ENCODE measurements at places on chromosomes 13 and 19.

DNA sequence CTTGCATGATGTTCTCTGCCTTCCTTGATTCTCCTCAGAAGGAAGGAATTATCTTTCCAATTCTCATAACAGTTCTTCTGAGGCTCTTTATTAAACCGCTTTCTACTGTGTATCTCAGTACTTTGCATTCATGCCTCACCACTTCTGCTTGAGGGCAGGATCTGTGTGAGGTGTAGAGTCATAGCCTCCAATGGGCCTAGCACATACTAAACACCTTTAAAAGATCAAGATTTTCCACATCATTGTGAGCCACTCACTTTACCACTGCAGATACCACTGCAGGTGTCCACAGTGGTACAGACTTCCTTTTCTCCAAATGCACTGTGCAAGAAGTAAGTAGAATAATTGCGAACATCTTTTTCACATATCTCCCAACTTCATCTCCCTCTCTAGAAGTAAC lies 76.7 kb downstream of the NDFIP2 start:
- no peak for DNase-seq

DNA sequence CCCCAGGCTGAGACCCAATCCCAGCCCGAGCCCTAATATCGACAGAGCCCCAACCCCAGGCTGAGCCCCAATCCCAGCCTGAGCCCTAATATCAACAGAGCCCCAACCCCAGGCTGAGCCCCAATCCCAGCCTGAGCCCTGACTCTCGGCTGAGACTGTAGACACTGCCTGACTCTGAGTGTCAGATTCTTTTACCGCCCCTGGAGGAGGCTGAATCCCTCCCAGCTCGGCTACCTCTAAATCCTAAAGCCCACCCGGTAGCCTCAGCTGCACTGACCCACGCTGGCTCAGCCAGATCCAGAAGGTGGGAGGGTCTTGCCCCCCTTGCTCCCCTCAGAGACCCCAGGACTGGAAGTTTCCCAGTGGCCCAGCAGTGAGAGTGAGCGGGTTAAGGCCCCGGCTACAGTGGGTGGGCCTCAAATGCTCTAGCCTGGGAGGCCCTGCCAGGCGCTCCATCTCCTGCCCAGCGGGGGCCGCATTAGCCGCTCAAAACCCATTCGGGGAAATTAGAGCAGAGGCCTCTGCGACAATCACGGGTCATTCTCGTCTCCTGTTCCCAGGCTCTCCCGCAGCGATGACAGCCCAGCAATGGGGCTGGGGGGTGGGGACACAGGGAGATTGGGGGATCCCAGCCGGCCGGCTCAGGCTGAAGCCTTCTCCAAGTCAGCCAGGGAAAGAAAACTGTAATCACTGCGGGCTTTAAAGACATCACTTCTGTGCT lies 43.8 kb downstream of the ZNRF4 start:
- DNase-seq = no peak

DNA sequence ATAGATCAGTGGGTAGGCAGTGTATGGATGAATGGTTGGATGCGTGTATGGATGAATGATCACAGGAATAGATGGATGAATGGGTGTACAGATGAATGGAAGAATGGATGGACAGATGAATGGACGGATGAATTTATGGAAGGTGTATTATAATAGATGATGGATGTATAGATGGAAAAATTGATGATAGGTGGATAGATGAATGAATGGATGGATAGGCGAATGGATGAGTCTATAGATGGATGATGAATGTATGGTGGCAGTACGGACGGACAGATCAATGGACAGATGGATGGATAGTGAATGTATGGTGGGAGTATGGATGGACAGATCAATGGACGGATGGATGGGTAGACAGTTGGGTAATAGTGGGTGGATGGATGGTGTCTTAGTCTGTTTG lies 49.0 kb upstream of the ONECUT3 start:
- DNase-seq = no peak

GRCh38 chr13:33751151-33751550 lies 66.8 kb upstream of the RFC3 start:
- DNase-seq = no peak

GRCh38 chr13:26549713-26550112 lies 7.8 kb upstream of the WASF3 start:
- DNase-seq = no peak
